Cerebellum (tissue), 4 donors: ENCODE measurements at places on chromosomes 6 and 20.

- DNase-seq, result no peak
Measured at GRCh38 chr20:44364068-44364467, 8.6 kb downstream of the HNF4A start.

DNA sequence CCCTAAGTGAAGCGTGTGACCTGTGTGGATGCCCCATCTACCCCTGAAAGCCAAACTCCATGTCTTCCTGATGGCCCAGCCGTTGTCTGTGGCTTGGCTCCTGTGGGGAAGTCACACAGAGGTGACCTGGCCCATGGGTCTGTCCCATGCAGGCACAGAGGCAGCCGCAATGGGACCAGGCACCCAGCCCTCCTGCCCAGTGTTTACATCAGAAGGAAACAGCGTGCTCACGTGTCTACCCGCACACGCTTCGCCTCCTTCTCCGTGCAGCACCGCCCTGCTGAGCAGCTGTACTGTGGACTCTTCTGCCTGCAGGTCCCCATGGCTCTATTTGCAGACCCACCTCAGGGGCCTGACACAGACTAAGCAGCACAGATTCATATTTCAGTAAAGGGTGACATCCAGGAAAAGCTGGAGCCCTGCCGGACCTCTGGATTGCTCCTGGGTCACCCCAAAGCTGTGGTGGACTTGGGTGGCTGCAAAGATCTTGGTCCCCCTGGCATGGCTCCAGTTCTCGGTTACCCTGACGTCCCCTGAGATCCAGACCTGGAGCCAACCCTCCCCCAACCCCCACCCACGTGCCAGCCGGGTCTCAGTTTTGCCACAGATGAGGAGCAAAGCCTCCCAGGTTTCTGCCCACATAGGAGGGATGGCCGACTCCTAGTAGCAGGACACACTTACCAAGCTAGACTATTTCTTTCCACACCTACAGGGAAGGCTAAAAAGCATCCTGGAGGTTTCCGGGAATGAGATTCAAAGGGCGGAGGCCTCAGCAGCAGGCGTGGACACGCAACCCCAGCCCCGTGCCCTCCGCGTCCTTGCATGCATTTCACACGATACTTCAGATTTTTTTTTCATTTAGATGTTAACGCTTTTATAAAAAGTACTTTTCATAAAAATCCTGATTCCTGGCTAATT is 120.3 kb downstream of the CDH4 start:
- DNase-seq, result no peak

- no peak for DNase-seq
Measured at GRCh38 chr20:51329845-51330244, 212.7 kb downstream of the NFATC2 start.

- DNase-seq, result no peak
Measured at GRCh38 chr6:158043008-158043407, 61.3 kb downstream of the SYNJ2 start.

GRCh38 chr6:45982280-45983036 is 33.2 kb downstream of the CLIC5 start:
- no peak for DNase-seq

GRCh38 chr6:154614641-154615040 is 104.2 kb upstream of the CNKSR3 start:
- no peak for DNase-seq

DNA sequence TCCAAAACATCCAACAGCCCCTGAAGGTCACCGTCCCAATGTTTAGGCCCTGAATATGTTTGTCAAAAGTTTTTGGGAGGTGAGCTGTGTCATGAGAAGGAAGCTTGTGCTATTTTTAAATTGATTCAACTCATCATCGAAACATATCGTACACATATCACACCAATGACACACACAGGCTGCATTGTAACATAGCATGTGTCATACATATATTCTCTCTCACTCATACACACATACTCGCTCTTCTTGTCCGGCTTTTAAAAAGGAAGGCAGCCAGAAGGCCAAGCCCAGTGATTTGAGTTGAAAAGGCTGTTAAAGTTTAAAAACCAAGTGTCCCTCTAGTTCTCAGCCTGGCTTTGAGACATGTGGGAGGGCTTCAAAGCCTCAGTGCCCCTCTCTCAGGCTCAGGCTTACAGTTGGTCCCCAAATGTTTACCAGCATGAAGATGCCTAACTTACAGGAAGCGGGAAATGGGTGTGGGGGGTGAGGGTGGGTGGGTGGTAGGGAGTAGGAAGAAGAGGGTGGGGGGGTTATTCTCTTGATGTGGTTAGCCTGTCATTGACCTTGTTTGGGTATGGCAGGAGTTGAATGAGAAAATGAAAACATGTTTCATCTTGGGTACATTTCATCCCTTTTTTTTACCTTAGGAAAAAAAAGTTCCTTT is 3.3 kb upstream of the PRDM1 start:
- DNase-seq, result no peak

DNA sequence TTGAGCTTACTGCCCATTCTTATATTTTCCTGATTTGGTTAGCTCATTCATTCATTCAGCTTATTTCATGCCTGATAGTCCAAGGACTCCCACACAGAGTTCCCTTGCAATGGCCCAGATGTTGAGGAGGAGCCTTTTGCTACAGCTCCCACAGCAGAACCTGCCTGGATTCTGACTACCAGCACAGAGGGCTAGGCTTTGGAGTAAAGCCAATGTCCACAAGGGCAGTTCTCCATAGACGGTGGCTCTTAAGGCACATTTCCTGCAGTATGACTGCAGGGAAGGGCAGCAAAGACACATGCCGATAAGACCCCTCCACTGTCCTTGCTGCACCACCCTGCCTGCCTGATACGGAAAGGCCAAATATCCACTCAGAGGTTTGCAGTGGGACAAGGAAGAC is 112.3 kb upstream of the SYNDIG1 start:
- DNase-seq, result no peak

- no peak for DNase-seq
Measured at GRCh38 chr20:12554426-12554825, 454.3 kb upstream of the SPTLC3 start.

DNA sequence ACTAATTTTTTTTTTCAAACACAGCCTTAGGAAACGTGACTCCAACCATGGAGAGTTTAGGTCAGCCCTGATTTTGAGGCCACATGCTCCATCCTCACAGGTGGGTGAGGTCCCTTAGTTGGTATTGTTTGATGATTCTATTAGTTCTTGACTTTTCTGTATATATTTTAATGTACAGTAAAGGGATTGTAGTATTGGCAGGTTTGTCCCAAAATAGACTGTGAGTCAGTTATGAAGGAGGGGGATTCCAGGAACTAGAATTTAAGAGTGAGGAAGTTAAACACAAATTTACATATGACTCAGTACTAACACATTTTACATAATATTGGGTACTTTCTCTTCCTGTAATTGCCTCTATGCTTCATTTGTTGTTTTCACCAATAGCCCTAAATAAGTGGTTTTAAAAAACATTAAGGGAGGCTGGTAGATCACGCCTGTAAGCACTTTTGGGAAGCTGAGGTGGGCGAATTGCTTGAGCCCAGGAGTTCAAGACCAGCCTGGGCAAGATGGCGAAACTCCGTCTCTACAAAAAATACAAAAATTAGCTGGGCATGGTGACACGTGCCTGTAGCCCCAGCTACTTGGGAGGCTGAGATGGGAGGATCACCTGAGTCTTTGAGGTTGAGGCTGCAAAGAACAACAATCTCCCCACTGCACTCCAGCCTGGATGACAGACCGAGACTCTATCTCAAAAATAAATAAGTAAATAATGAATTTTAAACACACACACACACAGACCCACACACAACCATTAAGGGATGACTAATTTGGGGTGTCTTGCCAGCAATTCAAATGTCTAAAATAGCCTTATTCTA is 81.8 kb downstream of the SGK1 start:
- DNase-seq, result no peak

DNA sequence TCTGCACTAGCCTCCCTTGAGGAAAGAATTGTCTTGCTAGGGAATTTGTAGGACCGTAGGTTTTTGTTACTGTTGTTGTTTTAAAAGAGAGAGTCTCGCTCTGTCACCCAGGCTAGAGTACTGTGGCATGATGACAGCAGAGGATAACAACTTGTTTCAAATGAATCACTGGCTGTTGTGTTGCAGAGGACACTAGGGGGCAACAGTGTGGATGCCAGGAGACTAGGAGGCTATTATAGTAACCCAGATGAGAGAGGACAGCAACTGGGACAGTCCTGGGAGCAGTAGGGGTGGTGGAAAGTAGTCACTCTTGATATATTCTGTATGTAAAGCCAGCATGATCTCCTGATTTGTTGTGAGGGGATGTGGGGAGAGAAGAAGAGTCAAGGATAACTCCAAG is 41.8 kb upstream of the LAMA4 start:
- DNase-seq, result no peak

GRCh38 chr20:48626938-48627736 is 200.7 kb downstream of the PREX1 start:
- DNase-seq, result no peak

GRCh38 chr6:116512734-116513133 is 1.3 kb downstream of the CALHM5 start:
- DNase-seq, result no peak

GRCh38 chr6:167140589-167141474 is 16.9 kb downstream of the GPR31 start:
- DNase-seq, result no peak

DNA sequence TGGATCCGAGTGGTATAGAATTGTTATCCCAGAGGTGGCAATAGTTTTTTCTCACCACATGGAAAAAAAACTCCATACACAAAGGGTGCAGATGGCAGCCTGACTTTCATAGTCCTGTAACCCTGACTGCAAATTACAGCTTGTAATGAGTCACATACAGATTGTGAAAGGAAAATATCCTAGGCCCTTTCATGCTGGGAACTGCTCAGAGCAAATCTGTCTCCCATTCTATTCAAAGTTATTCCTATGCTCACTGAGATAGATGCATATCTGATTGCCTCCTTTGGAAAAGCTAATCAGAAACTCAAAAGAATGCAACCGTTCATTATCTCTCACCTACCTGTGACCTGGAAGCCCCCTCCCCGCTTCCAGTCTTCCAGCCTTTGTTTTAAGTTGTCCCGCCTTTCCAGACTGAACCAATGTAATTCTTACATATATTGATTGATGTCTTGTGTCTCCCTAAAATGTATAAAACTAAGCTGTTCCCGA is 108.7 kb upstream of the MAP3K4 start:
- no peak for DNase-seq

- DNase-seq, result no peak
Measured at GRCh38 chr6:71513036-71513435, 224.4 kb downstream of the OGFRL1 start.
